ENCODE measurements at places on chromosomes 11 and 22. TPM values are rescaled to one million over a fixed set of nuclear protein-coding genes. Genes with fewer than 3 reads are reported as not detected.

DNA sequence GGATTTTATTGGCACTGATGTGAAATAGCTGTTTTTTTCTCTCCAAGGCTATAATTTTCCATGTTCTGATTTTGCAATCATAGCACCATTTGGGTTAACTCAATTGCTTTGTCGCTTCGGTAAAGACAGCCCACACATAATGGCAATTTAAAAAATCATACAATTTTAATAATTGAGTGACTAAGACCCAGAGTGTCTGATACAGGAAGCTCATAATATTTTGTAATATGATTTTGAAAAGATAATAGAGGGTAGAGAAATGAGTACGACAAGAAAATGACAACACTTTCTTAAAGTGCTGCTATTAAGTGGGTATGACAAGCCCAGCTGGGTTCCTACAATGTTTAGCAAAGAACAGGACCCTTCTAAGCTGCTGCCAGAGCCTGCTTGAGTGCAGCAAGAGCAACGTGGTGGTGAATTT lies 439.1 kb downstream of the METTL15 start:
- H3K27ac ChIP-seq = no peak overlapping the region
- no peaks in the 10 kb centered on the region for H3K36me3 ChIP-seq
- H3K4me1 ChIP-seq = no peaks in the 10 kb centered on the region
- no peak overlapping the region for H3K4me3 ChIP-seq
- DNase-seq = no peak

GRCh38 chr11:35330156-35330889 lies 89.0 kb downstream of the SLC1A2 start:
- H3K27me3 ChIP-seq = no peaks in the 10 kb centered on the region
- no peak for DNase-seq
- H3K27ac ChIP-seq = no peak overlapping the region
- H3K4me3 ChIP-seq = no peak overlapping the region

DNA sequence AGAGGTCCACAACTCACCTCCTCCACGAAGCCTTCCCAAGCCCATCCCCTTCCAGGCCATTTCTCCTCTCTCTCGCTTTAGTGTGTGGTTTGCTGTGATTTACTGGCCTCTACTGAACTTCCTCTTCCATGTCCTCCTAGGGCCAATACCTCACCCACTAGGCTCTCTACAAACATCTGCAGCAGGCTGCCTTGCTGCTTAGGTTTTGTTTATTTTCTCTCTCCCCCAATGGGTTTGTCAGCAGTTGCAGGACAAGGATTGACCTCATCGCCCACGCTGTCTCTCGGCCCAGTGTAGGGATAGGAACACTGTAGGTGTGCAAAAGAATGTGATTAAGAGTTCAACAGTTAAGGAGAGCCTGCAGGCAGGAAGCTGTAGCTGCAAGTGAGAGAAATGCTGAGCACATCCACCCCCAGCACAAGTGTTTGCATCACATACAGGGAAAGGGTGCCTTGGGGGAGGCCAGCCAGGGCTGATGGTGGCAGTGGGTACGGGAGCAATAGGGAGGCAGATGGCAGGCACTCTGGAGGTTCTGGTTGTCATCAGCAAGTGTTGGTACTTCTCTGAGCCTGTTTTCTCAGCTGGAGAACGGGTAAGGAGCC lies 1.4 kb downstream of the PC start:
- H3K36me3 ChIP-seq = no peaks in the 10 kb centered on the region
- H3K4me3 ChIP-seq = no peak overlapping the region
- no peaks in the 10 kb centered on the region for H3K27me3 ChIP-seq
- DNase-seq = no peak
- peaks cover 7% of the 10 kb centered on the region for H3K4me1 ChIP-seq

GRCh38 chr22:36104988-36105387 lies 55.6 kb downstream of the APOL3 start:
- no peaks in the 10 kb centered on the region for H3K27me3 ChIP-seq
- no peaks in the 10 kb centered on the region for H3K36me3 ChIP-seq
- no peaks in the 10 kb centered on the region for H3K4me1 ChIP-seq
- DNase-seq = no peak

DNA sequence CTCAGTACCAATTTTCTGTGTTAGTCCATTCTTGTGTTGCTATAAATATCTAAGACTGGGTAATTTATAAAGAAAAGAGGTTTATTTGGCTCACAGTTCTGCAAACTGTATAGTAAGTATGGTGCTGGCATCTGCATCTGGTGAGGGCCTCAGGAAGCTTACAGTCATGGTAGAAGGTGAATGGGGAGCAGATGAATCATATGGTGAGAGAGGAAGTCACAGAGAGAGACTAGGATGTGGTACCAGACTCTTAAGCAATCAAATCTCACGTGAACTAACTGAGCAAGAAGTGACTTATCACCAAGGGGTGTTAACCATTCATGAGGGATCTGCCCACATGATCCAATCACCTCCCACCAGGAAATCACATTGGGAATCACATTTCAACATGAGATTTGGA lies 60.8 kb upstream of the ZBED5 start:
- no peaks in the 10 kb centered on the region for H3K27me3 ChIP-seq
- H3K27ac ChIP-seq = no peak overlapping the region
- DNase-seq = no peak
- H3K4me1 ChIP-seq = no peaks in the 10 kb centered on the region
- H3K4me3 ChIP-seq = no peak overlapping the region

DNA sequence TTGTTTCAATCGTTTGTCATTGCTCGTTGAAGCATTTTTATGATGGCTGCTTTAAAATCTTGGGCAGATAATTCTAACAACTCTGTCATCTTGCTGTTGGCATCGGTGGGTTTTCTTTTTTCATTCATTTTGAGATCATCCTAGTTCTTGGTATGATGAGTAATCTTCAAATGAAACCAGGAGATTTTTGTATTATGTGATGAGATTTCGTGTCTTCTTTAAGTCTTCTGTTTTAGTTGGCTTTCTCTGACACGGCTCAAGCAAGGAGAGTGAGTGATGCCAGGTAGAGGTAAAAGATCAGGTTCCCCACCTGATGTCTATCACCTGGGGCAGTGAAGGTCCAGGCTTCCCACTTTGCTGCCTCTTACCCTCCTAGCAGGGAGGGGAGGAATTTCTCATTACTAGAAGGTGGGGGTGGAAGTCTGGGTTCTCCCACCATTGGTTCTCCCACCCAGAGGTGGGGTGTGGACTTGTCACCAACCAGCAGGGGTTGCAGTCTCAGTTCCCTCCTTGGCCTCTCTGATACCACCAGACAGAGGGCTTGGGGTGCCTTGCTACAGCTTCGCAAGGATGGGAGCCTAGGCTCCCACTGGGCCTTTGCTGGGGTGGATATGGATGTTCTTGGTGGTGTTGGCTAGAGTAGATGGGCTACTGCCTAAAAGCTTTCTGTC lies 12.9 kb downstream of the CDC45 start:
- H3K36me3 ChIP-seq = no peaks in the 10 kb centered on the region
- no peak overlapping the region for H3K27ac ChIP-seq
- no peaks in the 10 kb centered on the region for H3K4me1 ChIP-seq
- no peak overlapping the region for H3K4me3 ChIP-seq
- no peaks in the 10 kb centered on the region for H3K27me3 ChIP-seq

DNA sequence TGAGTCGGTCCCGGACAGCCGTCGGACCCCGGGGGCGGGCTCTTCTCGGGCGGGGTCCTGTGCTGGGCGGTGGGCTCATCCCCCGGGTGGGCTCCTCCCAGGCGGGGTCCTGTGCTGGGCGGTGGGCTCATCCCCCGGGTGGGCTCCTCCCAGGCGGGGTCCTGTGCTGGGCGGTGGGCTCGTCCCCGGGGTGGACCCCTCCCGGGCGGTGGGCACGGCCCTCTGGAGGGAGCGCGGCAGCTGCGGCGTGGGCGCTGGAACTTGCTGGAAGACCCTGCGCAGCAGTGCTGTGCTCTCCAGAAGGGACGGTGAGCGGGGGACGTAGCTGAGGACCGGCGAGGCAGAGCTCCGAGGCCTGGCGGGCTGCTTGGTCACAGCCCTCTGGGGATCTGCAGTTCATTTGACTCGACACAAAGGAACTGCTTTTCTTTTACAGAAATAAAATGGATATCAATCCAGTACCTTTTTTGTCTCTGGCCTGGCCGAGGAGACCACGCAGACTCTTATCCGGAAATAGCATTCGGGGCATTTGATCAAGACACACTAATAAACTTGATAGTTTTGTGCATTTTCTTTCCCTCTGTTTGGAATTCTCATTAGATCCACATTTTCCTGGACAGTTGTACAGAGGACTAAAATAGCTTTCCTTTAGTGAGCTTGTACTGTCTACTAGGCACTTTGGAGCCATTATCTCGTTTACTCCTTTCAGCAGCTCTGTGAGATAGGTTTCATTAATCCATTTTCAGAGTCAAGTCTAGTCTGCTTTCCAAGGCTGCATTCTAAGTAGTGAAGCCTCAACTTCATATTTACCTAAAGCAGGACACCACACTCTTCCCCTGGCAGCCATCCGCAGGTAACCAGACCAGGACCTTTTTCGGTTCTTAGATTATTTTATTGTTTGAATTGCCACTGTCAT lies 812 bp downstream of the JAM3 start:
- H3K27me3 ChIP-seq = no peaks in the 10 kb centered on the region
- peak; percentile 34 for DNase-seq
- peaks cover 4% of the 10 kb centered on the region for H3K4me1 ChIP-seq
- peak overlapping the region; percentile 89 for H3K27ac ChIP-seq
- H3K4me3 ChIP-seq = peak overlapping the region; percentile 41

GRCh38 chr11:35142481-35143075 lies 3.6 kb downstream of the CD44 start:
- no peak for DNase-seq
- peak overlapping the region; percentile 96 for H3K4me3 ChIP-seq
- H3K27me3 ChIP-seq = no peaks in the 10 kb centered on the region
- no peaks in the 10 kb centered on the region for H3K36me3 ChIP-seq
- H3K4me1 ChIP-seq = no peaks in the 10 kb centered on the region
- peak overlapping the region; percentile 100 for H3K27ac ChIP-seq

CARD18 gene
- not detected for total RNA-seq

DENND6B gene
- total RNA-seq = 6.1 TPM

MAPK11 gene
- total RNA-seq = 7.9 TPM

NUDT8 gene
- total RNA-seq = 3.5 TPM

SCO2 gene
- 3.5 TPM for total RNA-seq

MMP13 gene
- total RNA-seq = not detected
